Esophagus squamous epithelium (tissue), 5 donors: ENCODE measurements at places on chromosomes 3 and 15.

- no peak for DNase-seq
Measured at GRCh38 chr15:93671387-93671943, 559.9 kb upstream of the MCTP2 start.

GRCh38 chr3:196513697-196514349 is 1.3 kb downstream of the SMCO1 start:
- DNase-seq: no peak

GRCh38 chr3:146581951-146582467 is 23.1 kb downstream of the PLSCR5 start:
- no peak for DNase-seq

- DNase-seq: no peak
Measured at GRCh38 chr15:56988219-56988618, 69.8 kb downstream of the TCF12 start.

- no peak for DNase-seq
Measured at GRCh38 chr3:78940128-78940527, 827.7 kb downstream of the ROBO1 start.

DNA sequence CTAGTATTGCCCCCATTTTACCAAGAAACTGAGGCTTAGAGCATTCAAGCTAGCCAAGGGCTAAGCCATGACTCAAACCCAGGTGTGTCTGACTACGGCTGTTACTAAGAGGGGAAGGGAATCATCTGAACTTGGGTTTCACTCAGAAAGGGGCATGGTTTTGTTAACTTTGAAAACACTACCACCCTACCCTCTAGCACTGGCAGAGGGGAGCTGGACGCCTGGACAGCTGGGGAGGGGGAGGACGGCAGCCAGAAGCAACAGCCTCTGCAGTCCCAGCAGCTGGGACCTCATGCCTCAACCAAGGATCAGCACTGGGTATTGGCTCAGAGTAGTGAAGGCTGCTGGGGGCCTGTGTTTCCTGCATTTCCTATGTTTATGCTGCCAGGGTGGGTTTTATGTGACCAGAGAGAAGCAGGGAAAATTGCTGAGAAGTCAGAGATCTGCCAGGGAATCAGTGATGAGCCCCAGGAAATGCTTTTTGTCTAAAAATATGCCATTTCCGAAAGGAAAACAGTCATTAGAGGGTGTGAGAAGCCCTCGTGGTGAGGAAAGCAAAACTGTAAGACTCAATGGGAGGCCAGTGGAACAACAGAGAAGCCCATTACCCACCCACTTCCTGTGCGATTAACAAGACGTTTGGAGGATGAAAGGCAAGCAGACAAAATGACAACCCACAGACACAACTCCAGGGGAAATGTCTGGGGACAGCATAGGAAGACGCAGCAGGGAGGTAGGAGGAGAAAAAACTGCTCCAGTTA is 41.2 kb downstream of the LIPC start:
- DNase-seq: no peak

GRCh38 chr3:12120374-12121140 is 38.2 kb downstream of the TIMP4 start:
- no peak for DNase-seq

- no peak for DNase-seq
Measured at GRCh38 chr3:176430244-176431037, 766.8 kb downstream of the TBL1XR1 start.

- no peak for DNase-seq
Measured at GRCh38 chr3:17195856-17196604, 311.3 kb downstream of the PLCL2 start.

DNA sequence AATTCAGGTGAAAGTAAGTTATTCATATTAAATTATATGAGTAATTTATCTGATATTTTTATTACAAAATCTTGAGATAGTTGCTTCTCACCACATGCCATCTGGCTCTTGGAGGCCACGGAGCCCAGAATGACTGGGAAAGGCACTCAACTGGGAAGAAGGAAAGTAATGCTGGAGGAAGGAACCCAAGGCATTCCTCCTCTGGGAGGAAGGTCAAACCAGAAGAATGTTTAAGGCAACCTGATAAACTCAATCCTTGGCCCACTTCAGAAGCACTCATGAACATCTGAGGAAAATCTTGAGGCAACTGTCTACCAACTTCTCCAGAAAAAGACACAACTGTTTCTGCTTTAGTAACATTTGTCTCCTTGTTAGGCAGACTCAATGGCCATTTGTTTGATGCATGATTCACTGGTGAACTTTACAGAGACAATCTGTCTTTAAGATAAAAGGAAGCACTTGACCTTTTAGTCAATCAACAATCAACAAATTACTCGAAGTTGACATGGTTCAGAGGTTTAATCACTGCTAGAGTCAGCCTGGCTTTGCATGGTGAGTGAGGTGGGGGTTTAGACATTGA is 261.4 kb upstream of the MME start:
- DNase-seq: no peak

- no peak for DNase-seq
Measured at GRCh38 chr15:39552556-39552955, 28.3 kb upstream of the THBS1 start.

GRCh38 chr3:64027658-64028057 is 4.4 kb upstream of the PSMD6 start:
- DNase-seq: no peak

GRCh38 chr3:64456674-64457073 is 231.1 kb downstream of the ADAMTS9 start:
- DNase-seq: no peak

DNA sequence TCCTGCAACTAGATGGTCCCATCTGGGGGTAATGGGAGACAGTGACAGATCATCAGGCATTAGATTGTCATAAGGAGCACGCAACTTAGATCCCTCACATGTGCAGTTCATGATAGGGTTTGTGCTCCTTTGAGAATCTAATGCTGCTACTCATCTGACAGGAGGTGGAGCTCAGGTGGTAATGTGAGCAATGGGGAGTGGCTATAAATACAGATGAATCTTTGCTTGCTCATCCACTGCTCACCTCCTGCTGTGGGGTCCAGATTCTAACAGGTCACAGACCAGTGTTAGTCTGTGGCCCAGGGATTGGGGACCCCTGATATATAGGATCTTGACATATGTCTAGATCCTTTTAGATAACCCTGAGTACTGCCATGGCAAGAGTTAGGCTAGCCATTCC is 52.7 kb downstream of the RASGRF1 start:
- DNase-seq: no peak

GRCh38 chr3:41089566-41089965 is 109.7 kb upstream of the CTNNB1 start:
- DNase-seq: no peak

GRCh38 chr15:67066041-67066958 is 898 bp downstream of the SMAD3 start:
- no peak for DNase-seq

- DNase-seq: no peak
Measured at GRCh38 chr3:46214751-46215352, 6.7 kb upstream of the CCR1 start.
